ENCODE measurements at places on chromosomes 16 and 17. TPM values are rescaled to one million over a fixed set of nuclear protein-coding genes. Genes with fewer than 3 reads are reported as not detected.

Gene EFNB3
- not detected for total RNA-seq

Gene KRTAP4-3
- not detected for total RNA-seq

Gene ANKRD40CL
- not detected for total RNA-seq

Gene FBXW10B
- total RNA-seq = 0.35 TPM

Gene LIG3
- total RNA-seq = 52.0 TPM

Gene OSBPL7
- total RNA-seq = 15.5 TPM

Gene ZNF319
- 6.0 TPM for total RNA-seq

Gene COL1A1
- total RNA-seq = 270 TPM

Gene CACNG1
- not detected for total RNA-seq

Gene SNN
- 14.6 TPM for total RNA-seq

Gene SPATA32
- total RNA-seq = not detected

Gene TUBG1
- total RNA-seq = 47.0 TPM

Gene NT5M
- 0.92 TPM for total RNA-seq

Gene AKTIP
- total RNA-seq = 59.5 TPM

Gene FLYWCH1
- total RNA-seq = 72.8 TPM

Gene MFSD6L
- not detected for total RNA-seq
